DND-41 (cell line): ENCODE measurements at places on chromosomes 1 and 21.
A peak's percentile ranks its signal among the peaks of the same experiment; 100 is the strongest.

DNA sequence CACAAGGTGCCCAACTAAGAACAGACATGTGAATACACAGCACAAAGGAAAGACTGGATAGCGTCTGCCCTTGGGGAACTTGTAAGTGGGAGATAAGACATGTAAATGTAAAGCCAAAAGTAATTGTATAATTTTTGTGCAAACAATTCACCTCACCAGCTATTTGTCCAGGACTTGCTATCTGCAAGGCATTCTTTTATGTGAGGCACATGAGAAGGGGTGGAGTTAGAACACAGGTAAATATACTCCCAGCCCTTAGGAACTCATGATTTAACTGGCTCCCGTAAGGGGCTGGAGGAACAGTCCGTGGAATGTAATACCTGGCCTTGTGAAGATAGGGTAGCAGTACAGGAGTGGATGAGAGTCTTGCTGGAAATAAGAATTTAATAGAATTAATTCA, 61.3 kb downstream of the CDK18 start:
- H3K27me3 ChIP-seq, result peaks cover 18% of the 10 kb centered on the region
- H3K4me3 ChIP-seq, result no peak overlapping the region
- H3K4me1 ChIP-seq, result no peaks in the 10 kb centered on the region
- no peak overlapping the region for H3K27ac ChIP-seq
- DNase-seq, result no peak

GRCh38 chr1:116006486-116006964, 30.2 kb downstream of the SLC22A15 start:
- peaks cover 13% of the 10 kb centered on the region for H3K27me3 ChIP-seq
- H3K4me3 ChIP-seq, result no peak overlapping the region
- H3K36me3 ChIP-seq, result no peaks in the 10 kb centered on the region
- no peaks in the 10 kb centered on the region for H3K4me1 ChIP-seq
- no peak for DNase-seq

DNA sequence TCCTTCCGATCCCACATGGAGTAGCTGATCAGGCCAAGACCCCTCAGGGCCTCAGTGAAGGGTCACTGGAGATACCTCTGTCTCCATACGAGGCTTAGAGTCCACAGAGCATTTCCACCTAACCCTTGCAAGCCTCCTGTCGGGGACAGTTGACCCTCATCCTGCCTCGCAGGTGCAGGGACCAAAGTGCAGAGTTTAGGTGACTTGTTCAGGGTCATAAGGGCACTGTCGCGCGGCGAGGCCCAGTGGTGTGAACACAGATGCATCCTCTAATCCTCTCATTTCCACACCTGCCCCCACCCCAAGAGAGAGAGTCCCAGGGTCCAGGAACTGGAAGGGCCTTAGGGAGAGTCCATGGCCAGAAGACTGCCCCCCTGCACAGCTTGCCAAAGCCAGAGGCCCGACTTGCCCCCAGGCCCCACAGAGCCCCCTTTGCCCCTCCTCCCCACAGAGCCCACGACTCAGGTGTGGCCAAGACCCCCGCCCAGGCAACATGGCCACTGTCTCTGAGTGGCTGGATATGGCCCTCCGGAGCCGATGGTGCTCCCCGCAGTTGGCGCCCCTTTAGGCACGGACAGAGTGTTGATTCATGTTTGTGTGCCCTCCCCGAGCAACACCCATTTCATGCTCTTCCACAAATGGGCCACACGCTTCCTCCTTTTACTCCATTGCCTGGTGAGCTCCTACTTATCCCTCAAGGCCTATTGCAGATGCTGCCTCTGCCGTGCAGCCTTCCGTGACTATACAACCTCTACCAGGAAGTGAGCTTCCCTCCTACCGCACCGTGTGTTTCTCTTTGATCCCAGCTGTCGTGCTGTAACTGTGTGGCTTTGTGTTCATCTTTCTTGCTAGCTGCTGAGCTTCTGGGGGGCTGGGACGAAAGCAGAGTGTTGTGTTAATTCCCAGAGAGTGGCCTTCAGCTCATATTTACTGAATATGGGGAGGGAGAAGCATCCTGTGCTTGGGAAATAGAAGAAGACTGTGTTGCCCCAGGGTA, 1.7 kb downstream of the TRPM2 start:
- no peaks in the 10 kb centered on the region for H3K36me3 ChIP-seq
- 0 out of 2 replicates have a peak overlapping the region, but pooled peaks have one; percentile 8 for H3K4me3 ChIP-seq
- peak overlapping the region; percentile 77 for H3K27ac ChIP-seq
- no peaks in the 10 kb centered on the region for H3K27me3 ChIP-seq
- DNase-seq, result peak; percentile 81
- peaks cover 45% of the 10 kb centered on the region for H3K4me1 ChIP-seq

GRCh38 chr21:38121888-38122720, 134.7 kb upstream of the KCNJ15 start:
- H3K27me3 ChIP-seq, result peaks cover 6% of the 10 kb centered on the region
- H3K4me1 ChIP-seq, result no peaks in the 10 kb centered on the region
- no peak for DNase-seq
- no peak overlapping the region for H3K27ac ChIP-seq

- H3K27me3 ChIP-seq, result no peaks in the 10 kb centered on the region
- DNase-seq, result no peak
- H3K4me1 ChIP-seq, result no peaks in the 10 kb centered on the region
- no peak overlapping the region for H3K4me3 ChIP-seq
- no peak overlapping the region for H3K27ac ChIP-seq
- no peaks in the 10 kb centered on the region for H3K36me3 ChIP-seq
Measured at GRCh38 chr1:114082304-114082630, 71.4 kb downstream of the SYT6 start.

GRCh38 chr1:26945728-26946127, 14.5 kb downstream of the KDF1 start:
- no peak overlapping the region for H3K4me3 ChIP-seq
- DNase-seq, result no peak
- H3K27me3 ChIP-seq, result no peaks in the 10 kb centered on the region
- peaks cover 57% of the 10 kb centered on the region for H3K36me3 ChIP-seq
- H3K4me1 ChIP-seq, result no peaks in the 10 kb centered on the region
- no peak overlapping the region for H3K27ac ChIP-seq

- no peak overlapping the region for H3K27ac ChIP-seq
- peaks cover 7% of the 10 kb centered on the region for H3K27me3 ChIP-seq
- H3K4me3 ChIP-seq, result no peak overlapping the region
- no peaks in the 10 kb centered on the region for H3K36me3 ChIP-seq
- no peaks in the 10 kb centered on the region for H3K4me1 ChIP-seq
Measured at GRCh38 chr1:115299266-115299665, 38.8 kb downstream of the NGF start.

- peaks cover 55% of the 10 kb centered on the region for H3K36me3 ChIP-seq
- H3K27me3 ChIP-seq, result no peaks in the 10 kb centered on the region
- no peaks in the 10 kb centered on the region for H3K4me1 ChIP-seq
Measured at GRCh38 chr1:230224101-230224960, 157.3 kb downstream of the GALNT2 start.

GRCh38 chr1:177645491-177646190, 324.2 kb downstream of the SEC16B start:
- no peak overlapping the region for H3K4me3 ChIP-seq
- H3K4me1 ChIP-seq, result no peaks in the 10 kb centered on the region
- H3K27me3 ChIP-seq, result no peaks in the 10 kb centered on the region

GRCh38 chr1:223225061-223225460, 82.0 kb upstream of the TLR5 start:
- no peak overlapping the region for H3K27ac ChIP-seq
- no peak overlapping the region for H3K4me3 ChIP-seq
- peaks cover 18% of the 10 kb centered on the region for H3K4me1 ChIP-seq
- H3K27me3 ChIP-seq, result no peaks in the 10 kb centered on the region

DNA sequence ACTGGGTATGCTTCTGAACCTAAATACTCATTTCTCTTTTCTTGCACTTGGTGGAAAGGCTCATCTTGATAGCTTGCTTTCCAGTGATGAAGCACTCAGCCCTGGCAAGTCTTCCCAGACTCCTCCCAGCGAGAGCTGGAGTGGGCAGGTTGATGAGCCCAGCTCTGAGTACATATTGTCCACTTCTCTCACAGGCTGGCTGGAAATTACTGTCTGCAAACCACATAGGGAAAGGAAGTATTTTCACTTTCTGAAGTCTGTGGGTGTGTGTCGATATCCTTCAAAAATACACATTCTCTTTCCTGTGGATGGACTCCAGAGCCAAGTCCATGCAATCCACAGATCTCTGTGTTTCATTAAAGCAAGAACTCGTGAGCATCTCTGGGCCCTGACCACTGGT, 38.7 kb upstream of the CNTN2 start:
- no peaks in the 10 kb centered on the region for H3K36me3 ChIP-seq
- DNase-seq, result no peak
- no peak overlapping the region for H3K4me3 ChIP-seq
- peaks cover 53% of the 10 kb centered on the region for H3K27me3 ChIP-seq
- H3K27ac ChIP-seq, result no peak overlapping the region

- H3K4me1 ChIP-seq, result no peaks in the 10 kb centered on the region
- H3K36me3 ChIP-seq, result no peaks in the 10 kb centered on the region
- no peak overlapping the region for H3K27ac ChIP-seq
- DNase-seq, result no peak
Measured at GRCh38 chr1:176567190-176567794, 104.3 kb downstream of the PAPPA2 start.

GRCh38 chr1:52139817-52140540, 1.9 kb upstream of the ZFYVE9 start:
- no peaks in the 10 kb centered on the region; the same call in 1 of the 2 replicates for H3K36me3 ChIP-seq
- DNase-seq, result no peak
- no peak overlapping the region; the same call in 1 of the 2 replicates for H3K27ac ChIP-seq
- peaks cover 48% of the 10 kb centered on the region for H3K4me1 ChIP-seq

DNA sequence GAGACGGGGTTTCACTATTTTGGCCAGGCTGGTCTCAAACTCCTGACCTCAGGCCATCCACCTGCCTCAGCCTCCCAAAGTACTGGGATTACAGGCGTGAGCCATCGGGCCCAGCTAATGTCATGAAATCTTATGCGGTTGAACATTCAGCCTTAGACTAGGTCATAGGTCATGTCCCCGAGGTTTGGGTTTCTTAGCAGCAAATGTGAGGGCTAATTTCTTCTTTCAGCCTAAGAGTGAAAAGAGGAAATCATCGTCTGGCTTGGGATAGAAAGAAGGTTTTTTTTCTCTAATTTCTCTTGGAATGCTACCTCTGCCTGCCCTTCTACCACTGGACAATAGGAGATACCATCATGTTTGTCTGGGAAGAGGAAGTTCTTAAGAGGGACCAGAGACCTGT, 18.0 kb upstream of the PIK3CD start:
- H3K4me3 ChIP-seq, result no peak overlapping the region
- no peaks in the 10 kb centered on the region for H3K27me3 ChIP-seq
- DNase-seq, result no peak

DNA sequence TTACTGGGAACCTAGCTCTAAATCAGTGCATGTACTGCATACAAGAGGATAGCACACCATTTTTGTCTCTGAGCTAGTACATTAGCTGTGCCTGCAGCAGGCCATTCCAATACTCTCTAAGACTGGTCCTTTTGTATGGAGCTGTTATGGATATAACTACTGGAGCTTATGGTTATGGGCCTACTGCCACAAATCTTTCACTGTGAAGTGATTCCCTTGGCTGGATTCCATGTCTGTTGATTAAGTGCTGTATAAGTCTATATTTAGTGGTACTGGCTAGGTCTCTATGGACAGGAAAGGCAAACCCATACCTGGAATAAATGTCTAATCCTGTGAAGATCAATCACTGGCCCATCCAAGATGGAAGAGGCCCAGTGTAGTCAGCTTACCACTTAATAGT, 12.0 kb downstream of the ZFYVE9 start:
- no peaks in the 10 kb centered on the region for H3K27me3 ChIP-seq
- no peak for DNase-seq
- H3K27ac ChIP-seq, result no peak overlapping the region
- no peaks in the 10 kb centered on the region for H3K4me1 ChIP-seq
- no peaks in the 10 kb centered on the region for H3K36me3 ChIP-seq

- peaks cover 28% of the 10 kb centered on the region for H3K36me3 ChIP-seq
- no peaks in the 10 kb centered on the region for H3K27me3 ChIP-seq
- no peak for DNase-seq
- peak overlapping the region; percentile 95 for H3K27ac ChIP-seq
Measured at GRCh38 chr1:222644636-222644980, 26.7 kb downstream of the MIA3 start.

DNA sequence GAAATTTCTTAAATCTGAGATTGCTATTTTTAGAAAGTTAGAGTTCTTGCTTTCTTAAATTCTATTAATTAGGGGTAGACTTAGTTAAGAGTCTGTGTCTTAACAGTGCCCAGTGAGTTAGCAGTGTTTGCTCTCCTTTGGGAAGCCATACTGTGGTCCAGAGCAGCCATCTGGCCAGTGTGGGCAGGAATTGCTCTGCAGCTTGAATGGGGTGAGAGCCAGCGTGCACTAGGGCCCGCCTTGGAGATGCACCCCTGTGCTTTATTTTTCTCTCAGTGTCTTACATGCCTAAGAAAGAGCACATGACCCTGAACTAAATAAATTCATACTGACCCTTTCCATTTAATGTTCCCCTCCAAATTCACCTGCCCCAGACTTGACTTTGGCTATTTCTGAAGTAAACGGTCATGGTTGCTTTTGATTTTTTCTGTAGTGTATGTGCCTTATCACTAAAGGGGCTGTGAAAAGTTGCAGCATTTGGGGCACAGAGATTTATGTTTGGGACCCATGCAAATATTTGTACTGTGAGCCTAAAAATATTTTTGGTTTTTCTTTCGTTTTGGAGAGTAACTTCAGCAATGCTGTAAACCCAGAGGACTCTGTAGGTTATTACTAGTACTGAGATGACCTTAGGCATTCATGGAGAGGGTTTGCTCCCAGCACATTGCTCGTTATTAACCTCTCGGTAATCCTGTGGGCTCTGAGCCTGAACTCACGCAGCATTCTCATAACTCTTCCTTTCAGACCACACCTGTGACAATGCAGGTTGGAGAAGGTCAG, 21.3 kb upstream of the KCNQ4 start:
- H3K4me1 ChIP-seq, result peaks cover 4% of the 10 kb centered on the region; the same call in 1 of the 2 replicates
- no peak overlapping the region for H3K27ac ChIP-seq
- H3K4me3 ChIP-seq, result no peak overlapping the region
- H3K36me3 ChIP-seq, result peaks cover 97% of the 10 kb centered on the region
- no peaks in the 10 kb centered on the region for H3K27me3 ChIP-seq
- DNase-seq, result no peak

DNA sequence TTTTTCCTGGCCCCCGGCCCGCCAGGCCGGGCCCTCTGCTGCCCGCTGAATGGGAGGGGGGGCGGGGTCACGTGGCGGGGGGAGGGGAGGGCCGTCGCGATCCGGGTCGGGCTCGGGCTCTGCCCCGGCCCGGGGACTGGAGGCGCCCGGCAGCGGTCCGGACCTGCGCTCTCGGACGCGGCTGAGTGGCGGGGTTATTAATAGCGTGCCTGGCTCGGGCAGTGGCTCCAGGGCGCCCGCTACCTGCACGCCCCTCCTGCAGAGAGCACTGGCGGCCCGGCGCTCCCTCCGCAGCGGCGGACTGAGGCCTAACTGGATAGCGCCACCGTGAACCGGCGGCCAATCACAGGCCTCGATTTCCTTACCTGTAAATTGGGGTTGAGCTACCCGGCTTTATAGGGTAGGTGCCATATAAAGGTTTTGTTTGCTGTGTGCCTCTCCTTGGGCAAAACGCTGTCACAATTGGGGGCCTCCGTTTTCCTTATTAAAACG, 28.1 kb downstream of the AHDC1 start:
- no peak overlapping the region for H3K4me3 ChIP-seq
- H3K27me3 ChIP-seq, result no peaks in the 10 kb centered on the region
- H3K4me1 ChIP-seq, result peaks cover 3% of the 10 kb centered on the region; the same call in 1 of the 2 replicates
- no peak overlapping the region for H3K27ac ChIP-seq

- no peak overlapping the region for H3K27ac ChIP-seq
- H3K4me1 ChIP-seq, result no peaks in the 10 kb centered on the region
- no peak overlapping the region for H3K4me3 ChIP-seq
- no peak for DNase-seq
- H3K36me3 ChIP-seq, result no peaks in the 10 kb centered on the region
Measured at GRCh38 chr1:63822540-63822939, 48.7 kb downstream of the ROR1 start.

GRCh38 chr1:9798236-9799130, 25.3 kb downstream of the CLSTN1 start:
- peaks cover 14% of the 10 kb centered on the region; the same call in 1 of the 2 replicates for H3K4me1 ChIP-seq
- H3K27ac ChIP-seq, result no peak overlapping the region
- DNase-seq, result no peak
- H3K36me3 ChIP-seq, result no peaks in the 10 kb centered on the region
